ENCODE measurements at places on chromosomes 11 and 22.
A peak's percentile ranks its signal among the peaks of the same experiment; 100 is the strongest.

DNA sequence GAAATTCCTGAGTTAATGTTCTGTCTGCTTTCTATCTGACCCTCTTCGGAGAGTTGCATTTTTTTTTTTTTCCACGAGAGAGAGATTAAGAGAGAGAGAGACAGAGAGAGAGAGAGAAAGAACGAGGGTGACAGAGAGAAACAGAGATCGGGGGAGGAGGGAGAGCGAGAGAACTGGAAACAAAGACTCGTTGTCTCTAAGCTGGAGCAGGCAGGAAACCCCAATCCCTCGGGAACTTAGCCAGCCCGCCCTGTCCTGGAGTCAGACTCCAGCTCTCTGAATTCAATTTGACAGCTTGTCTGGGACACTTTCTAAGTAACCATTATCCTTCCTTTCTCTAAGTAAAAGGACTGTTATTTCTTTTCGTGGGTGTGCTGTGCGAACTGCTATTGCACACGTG, 76.9 kb downstream of the KCNJ1 start:
- peak; percentile 38 for DNase-seq

- DNase-seq, result no peak
Measured at GRCh38 chr11:93193731-93194130, 4.1 kb downstream of the SLC36A4 start.

DNA sequence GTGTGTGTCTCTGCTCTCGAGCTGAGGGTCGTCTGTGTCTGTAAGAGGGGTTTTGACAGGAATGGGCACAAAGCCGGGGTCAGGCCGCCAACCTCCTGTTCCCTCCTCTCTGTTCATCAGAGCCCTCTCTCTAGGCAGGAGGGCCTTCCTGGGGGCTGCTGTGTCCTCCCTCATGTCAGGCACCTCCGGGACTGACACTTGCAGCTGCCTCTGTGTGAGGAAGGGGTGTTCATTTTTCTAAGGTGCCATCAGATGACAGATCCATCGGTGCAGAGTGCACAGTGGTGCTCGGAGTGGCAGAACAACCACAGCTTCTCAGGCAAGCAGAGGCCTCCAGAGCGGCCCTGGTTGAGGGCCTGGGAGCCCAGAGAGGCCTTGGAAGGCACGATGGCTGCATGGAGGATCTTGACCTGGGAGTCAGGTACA, 265.4 kb upstream of the B3GAT1 start:
- no peak for DNase-seq

GRCh38 chr11:123672568-123672967, 18.1 kb upstream of the SCN3B start:
- DNase-seq, result no peak

- DNase-seq, result no peak
Measured at GRCh38 chr22:24826710-24827285, 20.8 kb downstream of the SGSM1 start.

GRCh38 chr11:95337972-95338429, 107.0 kb upstream of the SESN3 start:
- DNase-seq, result no peak

GRCh38 chr11:68363776-68364175, 51.4 kb downstream of the LRP5 start:
- DNase-seq, result no peak

GRCh38 chr22:25067851-25068421, 115.4 kb downstream of the KIAA1671 start:
- DNase-seq, result no peak

GRCh38 chr11:78576549-78577097, 2.0 kb upstream of the NARS2 start:
- DNase-seq, result no peak

DNA sequence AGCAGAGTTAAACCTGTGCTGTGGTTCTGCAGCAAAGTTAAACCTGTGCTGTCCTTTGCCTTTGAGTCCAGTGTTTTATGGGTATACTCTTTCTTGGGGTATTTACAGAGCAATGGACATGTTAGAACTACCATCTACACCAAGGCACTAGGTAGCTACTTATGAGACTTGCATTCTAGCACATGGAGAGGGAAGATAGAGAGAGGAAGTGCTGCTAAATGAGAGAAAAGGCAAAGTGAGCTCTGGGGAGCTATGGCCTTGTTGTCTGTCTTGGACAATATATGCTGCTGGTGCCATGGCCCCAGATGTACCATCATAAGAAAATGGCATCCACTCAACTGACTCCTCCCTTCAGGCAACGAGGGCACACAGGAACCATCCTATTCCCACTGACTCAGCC, 91.5 kb downstream of the SLC1A2 start:
- no peak for DNase-seq

DNA sequence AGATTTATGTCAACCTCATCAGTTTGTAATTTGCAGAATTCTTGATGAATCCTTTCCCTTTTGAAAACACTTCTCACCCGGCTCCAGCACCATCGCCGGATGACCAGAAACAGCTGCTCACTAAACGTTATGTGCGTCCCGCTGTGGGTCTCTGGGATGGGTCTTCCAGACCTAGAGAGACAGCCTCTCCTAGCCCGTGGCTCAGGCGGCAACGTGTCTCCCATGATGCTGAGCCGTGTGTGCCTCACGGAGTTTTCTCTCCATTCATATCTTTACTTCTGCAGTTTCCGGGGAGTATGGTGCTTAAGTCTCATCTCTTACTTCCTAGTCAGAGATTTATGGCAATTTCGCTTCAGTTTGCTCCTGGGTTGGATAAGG, 25.0 kb upstream of the ACR start:
- no peak for DNase-seq

DNA sequence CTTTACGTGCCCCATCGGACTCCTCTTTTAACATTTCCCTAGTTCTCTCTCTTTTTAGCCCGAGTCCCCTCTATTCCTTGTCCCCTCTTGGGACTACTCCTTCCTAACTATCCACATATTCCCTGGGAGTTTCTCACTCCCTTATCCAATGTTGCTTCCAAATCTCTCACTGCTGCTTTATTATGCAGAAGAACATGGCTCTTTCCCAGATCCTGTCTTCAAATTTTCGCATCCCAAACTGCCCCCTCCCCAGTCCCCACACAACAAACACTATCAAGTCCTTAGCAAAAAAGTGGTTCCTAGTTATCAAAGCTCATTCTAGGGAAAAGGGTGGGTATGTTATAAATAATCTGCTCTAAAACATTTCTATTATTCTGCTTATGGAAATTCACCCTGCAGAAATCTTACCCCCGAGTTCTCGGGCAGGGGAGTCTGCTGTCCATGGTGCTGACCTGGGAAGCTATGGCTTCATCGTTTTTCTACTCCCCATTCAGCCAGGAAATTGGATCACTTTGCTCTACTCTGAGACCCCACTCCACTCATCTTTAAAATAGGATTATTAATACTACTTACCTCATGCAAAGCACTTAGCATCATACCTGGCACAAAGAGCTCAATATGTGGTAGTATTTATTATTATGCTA, 393.5 kb downstream of the BUD13 start:
- no peak for DNase-seq

DNA sequence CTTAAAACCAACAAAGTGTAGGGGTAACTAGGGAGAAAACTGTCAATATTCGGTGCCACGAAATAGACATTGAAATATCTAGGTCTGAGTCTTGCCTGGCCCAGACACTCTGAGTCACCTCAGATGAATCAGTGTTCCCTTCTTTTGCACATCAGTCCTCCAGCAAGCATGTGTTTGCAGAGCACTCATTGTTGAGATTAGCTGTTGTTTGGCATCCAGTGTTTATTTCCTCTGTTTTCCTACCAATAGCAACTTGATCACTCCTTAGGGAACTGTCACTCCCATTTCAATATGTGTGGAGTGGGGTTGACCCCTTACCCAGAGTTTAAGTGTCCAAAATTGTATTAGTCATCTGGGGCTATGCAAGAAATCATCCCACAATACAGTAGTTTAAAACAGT, 4.7 kb upstream of the ASCC2 start:
- DNase-seq, result no peak

GRCh38 chr11:71286701-71287643, 34.6 kb upstream of the SHANK2 start:
- no peak for DNase-seq

DNA sequence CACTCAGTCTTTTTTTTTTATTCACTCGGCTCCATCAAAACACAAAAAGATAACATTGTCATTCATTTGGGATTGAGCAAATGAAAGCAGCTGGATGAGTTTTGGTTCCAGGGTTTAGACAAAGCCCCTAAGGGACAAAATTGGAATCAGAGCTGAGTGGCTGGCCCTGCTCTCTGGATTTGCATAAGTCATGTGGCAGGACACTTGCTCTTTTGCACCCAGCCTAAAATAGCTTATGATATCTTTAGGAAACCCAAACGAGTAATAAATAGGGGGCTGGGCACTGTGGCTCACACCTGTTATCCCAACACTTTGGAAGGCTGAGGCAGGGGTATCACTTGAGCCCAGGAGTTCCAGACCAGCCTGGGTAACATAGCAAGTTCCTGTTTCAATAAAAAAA, 11.0 kb upstream of the TMEM121B start:
- DNase-seq, result no peak

DNA sequence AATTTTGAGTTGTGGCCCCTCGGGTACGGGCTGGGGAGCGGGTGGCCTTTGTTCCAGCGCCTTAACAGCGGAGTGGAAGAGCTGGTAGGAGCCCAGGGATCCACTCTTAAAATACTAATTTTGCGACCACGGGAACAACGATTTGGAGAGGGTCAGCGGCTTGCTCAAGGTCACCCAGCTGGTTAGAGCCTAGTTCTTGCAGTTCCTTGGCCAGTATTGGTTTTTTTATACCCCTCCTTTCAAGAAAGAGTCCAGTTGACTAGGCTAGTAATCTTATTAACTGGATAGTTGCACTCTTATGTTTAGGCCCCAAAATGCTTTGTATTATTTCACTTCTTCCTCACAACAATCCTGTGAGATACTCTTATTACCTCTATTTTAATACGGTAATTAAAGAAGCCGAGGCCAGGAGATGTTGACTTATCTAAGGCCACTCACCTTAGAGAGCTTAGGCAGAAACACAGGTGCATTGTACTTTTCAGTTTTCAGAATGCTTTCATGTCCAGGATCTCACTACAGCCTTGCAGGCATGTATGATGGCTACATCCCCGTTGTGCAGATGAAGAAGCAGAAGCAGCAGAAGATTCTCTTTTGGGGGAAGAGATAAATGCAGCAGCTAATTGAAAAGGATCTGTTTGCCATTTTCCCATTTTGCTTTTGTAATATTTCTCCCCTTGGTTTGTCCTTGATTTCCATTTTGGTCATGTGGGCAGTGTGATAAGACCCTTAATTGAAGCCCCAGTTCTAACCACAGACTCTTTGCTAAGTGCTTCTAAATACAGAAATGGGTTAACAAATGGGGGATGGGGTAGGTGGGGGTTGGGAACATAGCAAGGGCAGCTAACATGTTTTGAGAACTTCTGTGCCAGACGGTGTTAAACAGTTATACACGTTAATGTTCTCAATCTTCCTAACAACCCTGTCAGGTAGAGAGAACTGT, 1.4 kb downstream of the SREBF2 start:
- no peak for DNase-seq

GRCh38 chr22:25564320-25564978, at the start of gene GRK3:
GRK3 (plus strand) TSS chr22:25564675; CDS start chr22:25565041, 366 bp downstream.
- no peak for DNase-seq

GRCh38 chr11:645536-645935, 8.5 kb downstream of the DRD4 start:
- DNase-seq, result no peak

GRCh38 chr11:66047541-66048365, 1.2 kb downstream of the GAL3ST3 start:
- DNase-seq, result no peak
